DMS79 (cell line): ENCODE measurements at places on chromosomes 1 and 21.

DNA sequence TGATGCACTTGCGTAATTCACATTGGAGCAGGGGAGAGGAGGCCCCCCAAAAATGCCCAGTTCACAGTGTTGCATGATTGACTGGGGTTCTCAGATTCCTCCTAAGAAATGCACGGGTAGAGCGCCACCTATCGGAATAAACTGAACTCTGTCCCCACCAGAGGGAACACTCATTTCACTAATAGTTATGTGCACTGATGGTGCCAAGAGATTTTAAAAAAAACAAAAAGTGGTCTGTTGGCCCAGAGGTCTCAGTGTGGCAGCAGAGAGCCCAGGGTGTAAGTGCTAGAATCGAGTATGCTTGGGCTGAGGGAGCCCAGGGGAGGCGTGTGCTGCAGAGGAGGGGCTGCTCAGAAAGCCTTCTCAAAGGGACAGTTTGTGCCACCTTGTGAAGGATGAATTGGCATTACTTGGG, 6.9 kb downstream of the PINK1 start:
- DNase-seq = no peak

DNA sequence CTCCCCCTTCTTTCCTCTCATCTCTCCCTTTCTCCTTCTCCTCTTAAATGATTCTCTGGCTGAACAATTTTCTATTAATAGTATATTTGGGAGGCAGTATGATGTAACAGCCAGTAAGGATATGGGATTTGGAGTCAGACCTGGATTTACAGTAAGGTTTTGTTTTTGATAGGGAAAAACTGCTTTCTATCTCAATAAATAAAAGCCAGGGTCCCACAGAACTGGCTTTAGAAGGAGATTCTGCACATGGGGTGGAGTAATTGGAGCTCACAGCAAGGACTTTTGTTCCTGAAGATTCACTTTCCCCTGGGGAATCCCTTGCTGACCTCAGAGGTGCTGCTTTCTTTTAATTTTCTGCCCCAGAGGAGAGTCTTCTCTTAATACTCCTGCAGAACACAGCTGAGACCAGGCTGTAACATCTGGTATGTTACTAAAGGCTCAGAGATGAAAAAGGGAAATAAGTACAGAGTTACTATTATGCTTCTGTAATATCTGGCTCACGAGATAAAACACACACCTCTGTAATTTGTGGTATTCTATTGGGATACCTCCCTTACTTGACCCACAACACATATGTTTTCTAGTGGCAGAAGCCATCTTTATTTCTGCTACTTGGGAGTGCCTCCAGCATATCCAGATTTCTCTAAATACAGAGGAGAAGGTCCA, 13.4 kb downstream of the EPB41 start:
- DNase-seq = no peak

DNA sequence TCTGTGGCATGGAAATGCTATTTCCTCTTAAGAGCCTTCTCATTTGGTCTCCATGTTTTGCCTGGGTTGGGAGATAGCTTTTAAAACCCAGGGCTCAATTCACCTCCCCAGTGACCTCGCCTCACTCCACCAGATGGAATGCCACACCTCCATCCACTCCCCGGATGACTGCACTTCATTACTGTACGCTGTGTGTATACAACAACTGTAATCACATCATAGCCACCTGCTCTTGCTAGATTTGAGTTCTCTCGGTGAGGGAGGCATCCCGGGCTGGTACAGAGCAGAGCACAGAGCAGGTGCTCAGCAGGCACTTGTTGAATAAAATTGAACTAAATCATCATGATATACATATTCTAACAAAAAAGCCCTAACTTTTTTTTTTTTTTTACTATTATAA, 26.0 kb downstream of the SDE2 start:
- peak; percentile 62 for DNase-seq

- DNase-seq = no peak
Measured at GRCh38 chr1:177439301-177439700, 268.5 kb downstream of the BRINP2 start.

GRCh38 chr1:98429965-98430443, 231.5 kb upstream of the SNX7 start:
- peak; percentile 84 for DNase-seq

DNA sequence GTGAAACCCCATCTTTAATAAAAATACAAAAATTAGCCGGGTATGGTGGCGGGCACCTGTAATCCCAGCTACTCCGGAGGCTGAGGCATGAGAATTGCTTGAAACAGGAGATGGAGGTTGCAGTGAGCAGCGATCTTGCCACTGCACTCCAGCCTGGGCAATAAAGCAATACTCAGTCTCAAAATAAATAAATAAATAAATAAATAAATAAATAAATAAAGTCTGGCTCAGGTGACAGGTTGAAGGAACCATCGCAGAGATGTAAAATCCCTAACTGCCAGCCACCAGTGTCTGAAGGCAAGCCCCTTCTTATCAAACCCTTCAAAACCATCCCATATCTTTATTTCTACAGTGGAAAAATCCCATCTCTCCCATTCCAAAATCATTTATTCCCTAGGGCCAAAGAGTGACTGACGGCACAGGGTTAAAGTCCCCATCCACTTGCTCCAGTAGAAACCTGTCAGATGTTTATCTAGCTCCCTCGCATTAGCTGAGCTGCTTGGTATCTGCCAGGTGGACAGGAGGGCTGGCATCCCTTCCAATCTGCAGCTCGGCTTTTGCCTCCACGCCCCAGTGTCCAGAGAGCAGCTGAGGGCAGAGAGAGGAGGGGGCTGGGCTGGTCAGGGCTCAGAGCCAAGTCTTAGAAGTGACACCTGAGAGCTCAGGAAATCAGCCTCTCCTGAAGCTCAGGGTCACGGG, 5.0 kb downstream of the CSRP1 start:
- peak; percentile 46 for DNase-seq

GRCh38 chr1:70517444-70517843, 106.4 kb downstream of the CTH start:
- DNase-seq = no peak

GRCh38 chr1:68280286-68280685, 48.0 kb upstream of the WLS start:
- DNase-seq = no peak

- no peak for DNase-seq
Measured at GRCh38 chr1:43901196-43901961, 32.2 kb upstream of the ARTN start.

DNA sequence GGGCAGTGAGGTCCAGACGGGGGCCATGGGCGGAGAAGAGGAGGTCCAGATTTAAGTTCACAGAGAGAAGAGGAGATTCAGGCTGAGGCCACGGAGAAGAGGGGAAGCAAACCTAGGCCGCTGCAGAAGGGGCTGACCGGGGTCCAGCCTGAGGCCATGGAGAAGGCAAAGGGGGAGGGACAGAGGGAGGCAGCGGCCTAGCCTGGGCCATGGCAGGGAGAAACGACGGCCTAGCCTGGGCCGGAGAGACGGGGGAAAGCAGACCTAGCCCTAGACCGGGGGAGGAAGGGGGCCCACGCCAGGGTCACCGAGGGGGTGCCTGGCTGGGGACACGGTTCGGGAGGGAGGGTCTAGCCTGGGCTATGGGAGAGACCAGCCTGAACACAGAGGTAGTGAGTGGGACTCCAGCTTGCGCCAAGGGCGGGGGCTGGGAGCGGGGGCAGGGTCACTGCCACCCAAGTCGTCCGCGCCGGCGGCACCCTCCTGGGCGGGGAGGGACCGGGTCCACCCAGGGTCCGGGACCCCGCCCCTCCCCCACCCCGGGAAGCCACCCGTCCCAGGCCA, 459 bp downstream of the CAPZB start:
- DNase-seq = no peak

DNA sequence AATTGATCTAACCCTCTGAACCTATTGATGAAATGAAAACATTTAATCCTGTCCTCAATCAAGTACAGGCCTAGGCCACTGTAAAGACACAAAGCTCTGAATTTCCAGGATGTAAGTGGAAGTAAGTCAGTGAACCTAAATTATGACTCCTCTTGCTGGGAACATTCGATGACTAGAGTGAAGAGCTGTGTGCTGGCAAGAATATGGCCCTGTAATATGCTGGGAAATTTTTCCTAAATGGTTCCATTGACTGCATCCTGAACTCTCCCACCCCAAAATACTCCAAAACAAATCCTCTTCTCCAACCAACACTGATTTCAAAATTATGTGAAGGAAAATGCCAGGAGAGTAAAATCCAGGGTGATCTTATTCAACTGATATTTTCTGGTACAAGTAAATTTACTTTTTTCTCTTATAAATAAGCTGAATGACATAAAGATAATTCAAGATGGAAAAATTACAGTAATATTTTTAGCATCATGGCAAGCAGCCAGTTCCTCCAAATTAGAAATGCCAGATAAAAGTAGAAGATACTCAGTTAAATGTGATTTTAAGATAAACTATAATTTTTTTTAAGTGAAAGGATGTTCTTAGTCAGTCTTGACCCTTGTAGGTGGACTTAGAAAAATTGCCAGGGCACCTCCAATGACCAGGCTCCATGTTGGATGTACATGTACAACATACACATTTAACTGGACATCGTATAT, 269.4 kb downstream of the PTGER3 start:
- no peak for DNase-seq
